Activated CD4-positive, alpha-beta T cell treated with anti-CD3 and anti-CD28 coated beads for 36 hours (primary cell): ENCODE measurements at places on chromosomes 16 and 17. TPM values are rescaled to one million over a fixed set of nuclear protein-coding genes. Genes with fewer than 3 reads are reported as not detected.

- H3K27ac ChIP-seq = peak overlapping the region; percentile 34
- H3K36me3 ChIP-seq = peaks cover 16% of the 10 kb centered on the region
- peak; percentile 33 for DNase-seq
- peaks cover 73% of the 10 kb centered on the region for H3K4me1 ChIP-seq
- H3K27me3 ChIP-seq = no peaks in the 10 kb centered on the region
Measured at GRCh38 chr17:80667462-80668277, 123.0 kb downstream of the RPTOR start.

- no peak overlapping the region for H3K4me3 ChIP-seq
- H3K27ac ChIP-seq = no peak overlapping the region
- no peaks in the 10 kb centered on the region for H3K36me3 ChIP-seq
Measured at GRCh38 chr16:50505714-50506542, 42.3 kb upstream of the NKD1 start.

- DNase-seq = no peak
- H3K4me1 ChIP-seq = peaks cover 14% of the 10 kb centered on the region
- no peaks in the 10 kb centered on the region for H3K27me3 ChIP-seq
- no peak overlapping the region for H3K4me3 ChIP-seq
- no peaks in the 10 kb centered on the region for H3K36me3 ChIP-seq
- peak overlapping the region; percentile 40 for H3K27ac ChIP-seq
Measured at GRCh38 chr17:52148288-52148968, 10.1 kb downstream of the CA10 start.

DNA sequence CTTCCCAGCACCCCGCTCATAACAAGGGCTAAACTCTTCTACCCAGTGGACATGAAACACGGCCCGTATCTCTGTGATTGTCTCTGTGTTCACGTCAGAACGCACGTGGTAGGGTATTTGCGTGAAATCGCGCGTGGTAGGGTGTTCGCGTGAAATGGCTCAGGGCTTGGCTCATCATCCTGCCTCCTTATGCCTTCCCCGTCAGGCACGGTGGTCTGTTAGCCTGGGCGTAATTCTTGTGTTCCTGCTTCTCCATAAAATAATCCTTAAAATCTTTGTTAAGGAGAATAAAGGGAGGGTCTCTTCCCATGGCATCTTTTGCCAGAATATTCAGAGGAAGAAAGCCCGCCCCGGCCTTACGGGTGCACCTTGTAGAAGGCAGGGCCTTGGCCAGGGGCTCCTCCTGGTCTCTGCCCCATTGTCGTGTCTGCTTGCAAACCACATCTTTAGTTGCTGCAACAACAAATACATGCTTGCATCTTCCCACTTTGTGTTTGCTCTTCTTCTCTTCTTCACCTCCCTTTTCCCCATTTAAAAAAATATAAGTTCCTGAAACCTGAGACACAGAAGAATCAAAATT lies 116.7 kb upstream of the CHMP6 start:
- H3K36me3 ChIP-seq = peaks cover 42% of the 10 kb centered on the region
- peaks cover 83% of the 10 kb centered on the region for H3K4me1 ChIP-seq
- no peaks in the 10 kb centered on the region for H3K27me3 ChIP-seq
- no peak overlapping the region for H3K4me3 ChIP-seq
- DNase-seq = no peak

- H3K36me3 ChIP-seq = no peaks in the 10 kb centered on the region
- H3K4me1 ChIP-seq = no peaks in the 10 kb centered on the region
- DNase-seq = no peak
- no peaks in the 10 kb centered on the region for H3K27me3 ChIP-seq
- no peak overlapping the region for H3K4me3 ChIP-seq
Measured at GRCh38 chr16:52677501-52677900, 130.6 kb upstream of the TOX3 start.

DNA sequence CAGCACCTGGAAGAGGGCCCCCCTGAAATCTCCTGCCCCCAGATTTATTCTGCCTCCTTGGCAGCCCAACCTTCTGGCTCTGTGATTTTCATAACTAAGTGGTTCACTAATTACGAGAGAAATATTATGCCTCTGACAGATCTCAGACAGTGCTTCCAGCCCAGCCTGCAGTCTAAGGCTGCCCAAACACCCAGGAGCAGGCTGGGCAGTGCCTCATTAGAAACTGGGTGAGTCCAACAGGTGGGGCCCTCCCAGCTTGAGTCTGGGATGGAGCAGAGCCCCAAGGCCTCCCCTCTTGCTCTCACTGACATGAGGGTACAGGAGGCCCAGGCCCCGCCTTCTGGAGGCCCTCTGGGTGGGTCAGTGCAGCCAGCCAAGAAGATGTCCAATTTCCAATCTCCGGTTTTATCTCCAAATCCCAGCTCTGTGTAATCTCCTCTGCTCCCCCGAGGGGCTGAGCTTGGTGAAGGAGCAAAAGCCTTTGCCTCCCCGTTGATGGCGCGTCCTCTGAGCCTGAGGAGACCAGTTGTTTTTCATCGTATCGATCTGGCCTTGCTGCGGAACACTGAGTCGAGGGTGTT lies 20.1 kb upstream of the ABCC3 start:
- no peaks in the 10 kb centered on the region for H3K4me1 ChIP-seq
- no peak overlapping the region for H3K4me3 ChIP-seq
- DNase-seq = no peak
- no peaks in the 10 kb centered on the region for H3K27me3 ChIP-seq
- H3K27ac ChIP-seq = no peak overlapping the region

- no peak overlapping the region for H3K27ac ChIP-seq
- H3K27me3 ChIP-seq = no peaks in the 10 kb centered on the region
- H3K36me3 ChIP-seq = no peaks in the 10 kb centered on the region
- no peak overlapping the region for H3K4me3 ChIP-seq
- peaks cover 5% of the 10 kb centered on the region for H3K4me1 ChIP-seq
- DNase-seq = no peak
Measured at GRCh38 chr16:85316944-85317343, 204.7 kb upstream of the CIBAR2 start.

DNA sequence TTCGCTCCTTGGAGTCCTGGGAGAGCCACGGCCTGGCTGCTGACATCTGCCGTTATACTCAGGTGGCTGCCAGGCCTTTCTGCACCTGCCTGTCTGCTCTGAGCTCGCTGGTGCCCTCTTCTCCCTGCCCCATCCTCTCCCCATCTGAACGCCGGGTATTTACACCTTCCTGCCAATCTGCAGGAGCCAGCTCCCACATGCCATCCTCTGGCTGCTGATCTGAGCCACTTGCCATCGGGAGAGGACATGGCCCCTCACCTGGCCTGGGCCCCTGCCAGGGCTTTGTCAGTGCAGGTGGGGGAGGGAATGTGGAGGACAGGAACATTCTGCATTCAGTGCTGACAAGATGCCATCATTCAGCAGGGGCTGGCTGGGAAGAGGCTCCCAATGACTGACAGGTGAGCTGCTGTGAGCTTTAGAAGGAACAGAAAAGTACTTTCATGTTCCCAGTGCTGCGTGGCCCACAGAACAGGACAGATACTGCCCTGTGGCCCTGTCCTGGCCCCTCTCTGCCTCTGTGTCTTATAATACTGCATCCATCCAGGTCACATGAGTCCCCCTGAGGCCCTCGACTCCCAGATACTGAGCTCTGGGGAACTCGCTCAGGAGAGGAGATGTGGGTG lies 96.3 kb upstream of the ZNF469 start:
- no peak for DNase-seq
- peaks cover 2% of the 10 kb centered on the region for H3K36me3 ChIP-seq
- H3K27me3 ChIP-seq = no peaks in the 10 kb centered on the region
- H3K4me1 ChIP-seq = no peaks in the 10 kb centered on the region
- H3K4me3 ChIP-seq = no peak overlapping the region
- H3K27ac ChIP-seq = no peak overlapping the region

DNA sequence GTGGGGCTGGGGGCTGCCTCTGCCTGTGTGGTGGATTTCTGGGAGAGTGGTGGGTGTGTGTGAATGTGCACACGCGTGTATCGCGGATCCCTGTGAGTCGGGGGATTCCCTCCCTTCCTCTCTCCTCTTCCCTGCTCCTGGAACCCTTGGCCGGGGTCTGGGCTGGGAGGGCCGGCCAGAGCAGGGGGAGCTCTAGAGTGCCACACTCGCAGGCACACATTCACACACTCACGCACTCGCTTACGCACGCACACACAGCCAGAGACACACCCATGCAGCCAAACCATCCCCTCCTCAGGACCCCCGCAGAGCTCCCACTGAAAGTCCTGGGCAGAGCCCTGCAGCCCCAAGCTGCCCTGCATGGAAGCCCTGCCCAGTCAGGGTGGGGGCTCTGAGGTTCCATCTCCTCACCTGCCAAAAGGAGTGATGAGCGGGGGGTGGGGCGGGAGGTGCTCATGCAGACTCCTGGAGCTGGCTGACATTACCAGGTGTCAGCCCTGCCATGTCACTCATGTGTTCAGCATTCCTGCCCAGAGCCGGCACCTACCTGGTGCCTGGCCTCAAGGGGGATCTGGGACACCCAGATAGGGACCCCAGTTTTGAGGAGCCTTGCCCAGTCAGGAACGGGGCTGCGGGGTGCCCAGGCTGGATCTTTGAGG lies 1.9 kb downstream of the NECAB2 start:
- no peak overlapping the region for H3K4me3 ChIP-seq
- H3K4me1 ChIP-seq = no peaks in the 10 kb centered on the region
- no peaks in the 10 kb centered on the region for H3K36me3 ChIP-seq
- DNase-seq = no peak
- peaks cover 20% of the 10 kb centered on the region for H3K27me3 ChIP-seq

DNA sequence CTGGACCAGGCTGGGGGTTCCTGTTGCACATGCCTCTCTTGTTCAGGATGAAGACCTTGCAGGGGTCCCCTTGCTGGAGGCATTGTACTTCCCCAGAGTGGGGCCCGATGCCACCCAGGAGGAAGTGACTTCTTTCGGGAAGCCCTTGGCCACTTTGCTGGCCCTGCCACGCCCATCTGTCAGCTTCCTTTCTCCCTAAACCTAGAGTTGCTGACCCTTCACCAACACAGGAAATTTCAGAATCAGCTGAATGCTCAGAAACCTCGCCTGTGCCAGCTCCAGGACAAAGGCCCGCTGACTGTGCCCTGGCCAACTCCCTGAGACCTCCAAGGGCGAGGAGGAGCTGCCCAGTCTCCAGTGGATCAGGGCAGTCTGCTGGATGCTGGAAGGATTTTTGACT lies 26.7 kb downstream of the WNT9B start:
- no peak overlapping the region for H3K4me3 ChIP-seq
- no peak overlapping the region for H3K27ac ChIP-seq
- H3K4me1 ChIP-seq = no peaks in the 10 kb centered on the region
- H3K36me3 ChIP-seq = no peaks in the 10 kb centered on the region
- H3K27me3 ChIP-seq = no peaks in the 10 kb centered on the region

- H3K36me3 ChIP-seq = no peaks in the 10 kb centered on the region
- no peak overlapping the region for H3K4me3 ChIP-seq
- no peak for DNase-seq
- no peaks in the 10 kb centered on the region for H3K4me1 ChIP-seq
Measured at GRCh38 chr16:83700918-83701317, 106.9 kb upstream of the HSBP1 start.

DNA sequence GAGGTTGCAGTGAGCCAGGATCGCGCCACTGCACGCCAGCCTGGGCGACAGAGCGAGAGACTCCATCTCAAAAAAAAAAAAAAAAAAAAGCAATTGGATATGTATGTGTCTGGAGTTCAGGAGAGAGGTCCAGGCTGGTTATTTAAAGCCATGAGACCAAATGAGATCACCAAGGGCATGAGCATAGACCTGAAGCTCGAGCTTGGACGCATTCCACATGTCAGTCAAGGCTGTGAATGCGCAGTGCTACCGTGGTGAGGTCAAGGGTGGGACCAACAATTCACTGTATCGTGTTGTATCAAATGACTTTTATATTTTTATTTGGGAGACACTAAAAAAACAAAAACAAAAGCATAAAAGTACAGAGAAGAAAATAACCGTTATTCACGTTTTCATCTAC lies 29.1 kb upstream of the SPNS2 start:
- DNase-seq = no peak
- H3K4me1 ChIP-seq = no peaks in the 10 kb centered on the region

DNA sequence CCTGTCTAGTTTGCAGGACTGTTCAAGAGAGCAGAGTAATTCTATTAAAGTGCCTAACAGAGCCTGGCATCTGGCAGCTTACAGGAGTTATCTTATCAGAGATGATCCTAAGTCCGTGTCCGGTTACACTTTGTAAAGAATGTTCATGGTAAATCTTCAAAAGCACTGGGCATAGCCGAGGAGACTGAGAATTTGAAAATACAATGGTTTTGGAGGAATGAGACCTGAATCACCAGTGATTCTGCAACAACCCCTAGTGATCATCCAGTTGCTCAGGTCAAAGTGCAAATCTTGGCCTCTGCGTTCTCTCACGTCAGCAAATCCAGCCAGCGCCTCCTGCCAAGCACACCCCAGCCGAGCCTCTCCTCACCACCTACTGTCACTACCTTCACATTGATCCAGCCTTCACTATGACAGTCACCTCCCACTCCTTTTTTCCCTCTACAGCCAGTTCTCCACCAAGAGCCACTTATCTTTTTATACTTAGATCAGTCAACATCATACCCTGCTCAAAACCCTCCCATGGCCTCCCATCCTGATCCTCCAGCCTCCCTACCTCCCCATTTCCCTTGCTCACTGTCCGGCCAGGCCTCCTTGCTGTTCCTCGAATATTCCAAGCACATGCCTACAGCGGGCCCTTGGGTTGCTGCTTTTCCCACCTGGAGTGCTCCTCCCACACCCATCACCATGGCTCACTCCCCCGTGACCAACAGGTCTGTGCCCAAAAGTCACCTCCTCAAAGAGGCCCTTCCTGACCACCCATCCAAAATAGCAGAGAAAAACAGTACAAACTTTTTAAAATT lies 57.4 kb upstream of the ERN1 start:
- peaks cover 18% of the 10 kb centered on the region for H3K36me3 ChIP-seq
- H3K4me3 ChIP-seq = no peak overlapping the region
- H3K4me1 ChIP-seq = peaks cover 10% of the 10 kb centered on the region

DNA sequence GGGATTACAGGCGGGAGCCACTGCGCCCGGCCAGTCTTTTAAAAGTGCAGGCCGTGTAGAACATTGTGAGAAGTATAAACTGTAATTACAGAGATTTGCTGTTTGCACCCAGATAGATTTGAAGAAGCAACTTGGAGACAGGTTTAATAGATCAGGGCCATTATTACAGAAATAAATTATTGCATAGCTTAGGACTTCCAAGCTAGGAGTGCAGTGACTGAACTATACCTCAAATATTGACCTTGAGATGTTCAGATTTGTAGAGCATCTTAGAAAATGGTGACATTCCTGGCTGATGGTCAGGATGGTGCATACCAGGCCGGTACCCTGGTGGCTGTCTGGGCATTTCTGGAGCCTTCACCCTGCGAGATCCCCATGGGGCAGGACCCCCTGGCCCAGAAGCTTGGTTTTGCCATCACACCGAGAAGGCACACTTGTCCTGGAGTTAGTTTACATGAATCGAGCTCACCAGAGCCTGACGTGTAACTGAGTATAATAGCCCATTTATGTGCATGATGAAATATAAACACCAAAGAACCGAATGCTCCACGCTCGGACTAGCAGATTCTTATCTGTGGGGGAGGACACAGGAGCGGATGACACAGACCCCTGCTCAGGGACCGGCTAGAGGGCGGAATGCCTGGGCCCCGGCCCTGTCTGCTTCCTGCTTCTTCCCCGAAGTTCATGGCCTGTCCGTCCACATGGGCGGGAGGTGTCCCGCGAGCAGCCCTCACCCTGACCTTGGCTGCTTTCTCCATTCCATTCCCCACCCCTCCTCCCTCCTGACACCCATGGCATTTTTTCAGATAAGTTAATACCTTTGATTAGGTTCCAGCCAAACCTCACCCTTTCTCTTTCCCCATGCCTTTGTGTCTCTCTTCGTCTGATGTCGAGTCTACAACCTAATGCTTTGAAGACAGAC lies 32.1 kb downstream of the CCDC40 start:
- DNase-seq = no peak
- peaks cover 3% of the 10 kb centered on the region for H3K4me1 ChIP-seq
- H3K27ac ChIP-seq = no peak overlapping the region
- H3K4me3 ChIP-seq = no peak overlapping the region
- no peaks in the 10 kb centered on the region for H3K27me3 ChIP-seq
- no peaks in the 10 kb centered on the region for H3K36me3 ChIP-seq

Gene CCL5
- total RNA-seq = 50.4 TPM

Gene ZNF750
- total RNA-seq = not detected

Gene DUSP14
- 13.1 TPM for total RNA-seq

Gene DNASE1L2
- total RNA-seq = 0.51 TPM

Gene SLC5A10
- not detected for total RNA-seq

Gene SAMD14
- 1.1 TPM for total RNA-seq

Gene RILP
- 2.1 TPM for total RNA-seq
